Myometrial cell (primary cell): ENCODE measurements at places on chromosomes 12 and 14. TPM values are rescaled to one million over a fixed set of nuclear protein-coding genes. Genes with fewer than 3 reads are reported as not detected.

The RNASE8 gene
- not detected in 2 replicates for total RNA-seq

The KRT75 gene
- total RNA-seq, result not detected in 2 replicates

The KRT3 gene
- total RNA-seq, result not detected in 2 replicates

The SERPINA9 gene
- total RNA-seq, result not detected in 2 replicates

The MPHOSPH9 gene
- total RNA-seq, result 34.6 and 60.6 TPM in 2 replicates

The RNASE3 gene
- total RNA-seq, result not detected in 2 replicates

The SLC17A8 gene
- 0.29 TPM in 1 of 2 replicates, not detected in the other for total RNA-seq

The FOXG1 gene
- not detected in 2 replicates for total RNA-seq

The PPP1CC gene
- total RNA-seq, result 156 TPM in 2 replicates

The MBD6 gene
- total RNA-seq, result 5.8 and 7.5 TPM in 2 replicates

The TBX3 gene
- 40.9 and 53.0 TPM in 2 replicates for total RNA-seq

The JAG2 gene
- total RNA-seq, result 0.53 and 0.58 TPM in 2 replicates

The CLMN gene
- total RNA-seq, result under 0.01 and 0.29 TPM in 2 replicates

The OR6C70 gene
- total RNA-seq, result not detected in 2 replicates

The OLR1 gene
- 36.9 and 40.1 TPM in 2 replicates for total RNA-seq

The DYNC1H1 gene
- 312 and 316 TPM in 2 replicates for total RNA-seq

The INHBC gene
- total RNA-seq, result not detected in 2 replicates

The KRT85 gene
- not detected in 2 replicates for total RNA-seq

The TAS2R50 gene
- total RNA-seq, result 0.53 TPM in 1 of 2 replicates, not detected in the other

The RHOF gene
- 14.9 and 15.0 TPM in 2 replicates for total RNA-seq

The KITLG gene
- total RNA-seq, result 8.1 and 11.3 TPM in 2 replicates

The SERPINA1 gene
- total RNA-seq, result 0.86 and 1.6 TPM in 2 replicates

The ARID2 gene
- 6.6 and 8.1 TPM in 2 replicates for total RNA-seq

The NGB gene
- not detected in 2 replicates for total RNA-seq

The EIF2S3B gene
- total RNA-seq, result 0.29 and 0.35 TPM in 2 replicates

The FBXL14 gene
- total RNA-seq, result 8.1 and 10.8 TPM in 2 replicates

The SMOC1 gene
- total RNA-seq, result 0.89 TPM in 1 of 2 replicates, not detected in the other

The PUS1 gene
- 20.0 and 23.9 TPM in 2 replicates for total RNA-seq

The RNASE12 gene
- total RNA-seq, result not detected in 2 replicates

The C12orf54 gene
- total RNA-seq, result not detected in 2 replicates

The DHH gene
- not detected in 2 replicates for total RNA-seq

The CIDEB gene
- 1.4 and 2.3 TPM in 2 replicates for total RNA-seq

The BDKRB2 gene
- 30.8 and 35.8 TPM in 2 replicates for total RNA-seq

The MDP1 gene
- 11.8 and 12.8 TPM in 2 replicates for total RNA-seq
